ENCODE measurements at places on chromosomes 1 and 21.

DNA sequence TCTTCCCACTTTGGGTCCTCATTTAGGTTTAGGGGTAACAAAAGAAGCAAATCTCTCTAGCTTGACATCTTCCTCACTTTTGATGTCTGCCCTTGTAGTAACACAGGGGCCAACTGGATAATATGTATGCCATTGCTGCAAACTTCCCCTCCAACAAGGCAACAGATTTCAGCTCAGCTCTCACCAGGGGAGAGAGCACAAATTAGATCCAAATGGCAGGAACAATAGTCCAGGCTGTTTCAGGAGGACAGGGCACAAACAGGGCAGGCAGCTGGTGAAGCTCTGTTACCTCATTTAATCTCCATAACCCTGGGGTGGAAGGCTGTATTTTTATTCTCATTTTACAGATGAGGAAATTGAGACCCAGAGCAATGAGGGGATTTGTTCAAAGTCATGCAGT, 4.3 kb upstream of the PIK3R3 start:
- DNase-seq: no peak

GRCh38 chr1:5705751-5706150, 286.5 kb downstream of the NPHP4 start:
- DNase-seq: no peak

DNA sequence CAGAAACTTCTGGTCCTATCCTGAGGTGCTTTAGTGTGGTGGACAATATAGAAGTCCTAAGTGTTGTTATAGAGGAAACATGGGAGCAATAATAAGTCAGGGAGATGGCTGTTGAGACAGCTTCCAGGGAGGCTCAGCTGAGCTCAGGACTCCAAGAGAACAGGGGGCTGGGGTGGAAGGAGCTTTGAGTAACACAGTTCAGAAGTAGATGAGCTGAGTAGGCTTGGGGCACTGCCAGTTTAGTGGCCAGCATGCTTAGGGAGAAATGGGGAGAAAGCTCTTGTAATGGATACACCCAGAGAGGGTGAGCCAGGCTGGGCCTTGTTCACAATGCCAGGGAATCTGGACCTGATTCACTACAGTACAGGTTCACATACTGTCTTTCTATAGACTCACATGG, 201.6 kb downstream of the DAB1 start:
- DNase-seq: no peak

DNA sequence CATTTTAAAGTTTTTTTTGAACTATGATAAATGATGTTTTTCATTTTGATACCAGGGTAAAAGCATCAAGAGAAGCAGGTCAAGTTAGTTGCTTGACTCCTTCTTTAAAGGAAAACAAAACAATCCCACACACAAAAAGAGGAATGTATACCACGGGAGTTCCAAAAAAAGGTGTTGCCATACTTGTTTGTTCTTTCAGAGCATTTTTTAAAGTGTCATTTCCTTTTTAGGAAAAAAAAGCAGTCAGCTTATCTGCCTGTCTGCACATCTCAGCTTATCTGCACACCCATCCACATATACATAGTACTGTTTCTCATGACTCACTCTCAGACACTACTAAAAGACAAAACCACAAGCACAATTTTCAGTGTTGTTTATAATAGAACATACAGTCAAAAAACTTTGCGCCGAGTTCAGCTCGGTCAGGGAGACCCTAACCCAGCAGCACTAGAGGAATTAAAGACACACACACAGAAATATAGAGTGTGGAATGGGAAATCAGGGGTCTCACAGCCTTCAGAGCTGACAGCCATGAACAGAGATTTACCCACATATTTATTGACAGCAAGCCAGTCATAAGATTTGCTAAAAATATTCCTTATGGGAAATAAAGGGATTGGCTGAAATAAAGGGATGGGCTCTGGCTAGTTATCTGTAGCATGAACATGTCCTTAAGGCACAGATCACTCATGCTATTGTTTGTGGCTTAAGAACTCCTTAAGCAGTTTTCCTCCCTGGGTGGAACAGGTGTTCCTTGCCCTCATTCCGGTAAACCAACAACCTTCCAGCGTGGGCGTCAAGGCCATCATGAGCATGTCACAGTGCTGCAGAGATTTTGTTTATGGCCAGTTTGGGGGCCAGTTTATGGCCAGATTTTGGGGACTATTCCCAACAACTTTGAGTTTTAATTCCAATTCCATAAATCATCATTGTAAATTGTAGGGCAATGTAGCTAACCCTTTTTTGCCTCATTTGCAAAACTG, 11.4 kb upstream of the MNDA start:
- no peak for DNase-seq

- DNase-seq: no peak
Observed at GRCh38 chr1:190196020-190196419, 281.6 kb downstream of the BRINP3 start.

- DNase-seq: no peak
Observed at GRCh38 chr1:234906654-234907053, 222.0 kb downstream of the TOMM20 start.

- no peak for DNase-seq
Observed at GRCh38 chr21:26005464-26005863, 165.1 kb downstream of the APP start.

- DNase-seq: no peak
Observed at GRCh38 chr1:185463011-185463410, 146.0 kb upstream of the IVNS1ABP start.

DNA sequence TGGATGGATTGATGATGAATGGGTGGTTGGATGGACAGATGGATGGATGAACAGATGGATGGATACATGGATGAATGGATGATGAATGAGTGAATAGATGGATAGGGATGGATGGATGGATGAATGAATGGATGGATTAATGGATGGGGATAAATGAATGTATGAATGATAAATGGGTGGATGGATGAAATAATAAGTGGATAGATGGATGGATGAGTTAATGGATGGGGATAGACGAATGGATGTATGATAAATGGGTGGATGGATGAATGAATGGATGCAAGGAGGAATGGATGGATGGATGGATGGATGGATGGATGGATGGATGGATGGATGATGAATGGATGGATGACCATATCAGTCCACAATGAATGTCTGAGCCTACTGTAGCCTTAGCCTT, 381.9 kb downstream of the SETD4 start:
- DNase-seq: no peak

- no peak for DNase-seq
Observed at GRCh38 chr1:230349020-230349393, 77.1 kb downstream of the PGBD5 start.

GRCh38 chr1:15625056-15625917, 8.0 kb downstream of the DDI2 start:
- no peak for DNase-seq

- no peak for DNase-seq
Observed at GRCh38 chr1:217524787-217525520, 105.9 kb downstream of the GPATCH2 start.

DNA sequence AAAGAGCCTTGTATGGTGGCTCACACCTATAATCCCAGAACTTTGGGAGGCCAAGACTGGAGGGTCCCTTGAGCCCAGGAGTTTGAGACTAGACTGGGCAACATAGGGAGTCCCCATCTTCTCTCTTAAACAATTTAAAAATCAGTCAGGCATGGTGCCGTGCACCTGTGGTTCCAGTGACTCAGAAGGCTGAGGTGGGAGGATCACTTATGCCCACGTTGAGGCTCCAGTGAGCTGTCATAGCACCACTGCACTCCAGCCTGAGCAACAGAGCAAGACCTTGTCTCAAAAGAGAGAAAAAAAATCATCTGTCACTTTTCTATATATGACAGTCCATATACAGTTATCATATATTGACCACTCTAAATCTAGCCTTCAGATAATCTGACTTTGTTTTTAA, 658.3 kb downstream of the LTN1 start:
- no peak for DNase-seq

DNA sequence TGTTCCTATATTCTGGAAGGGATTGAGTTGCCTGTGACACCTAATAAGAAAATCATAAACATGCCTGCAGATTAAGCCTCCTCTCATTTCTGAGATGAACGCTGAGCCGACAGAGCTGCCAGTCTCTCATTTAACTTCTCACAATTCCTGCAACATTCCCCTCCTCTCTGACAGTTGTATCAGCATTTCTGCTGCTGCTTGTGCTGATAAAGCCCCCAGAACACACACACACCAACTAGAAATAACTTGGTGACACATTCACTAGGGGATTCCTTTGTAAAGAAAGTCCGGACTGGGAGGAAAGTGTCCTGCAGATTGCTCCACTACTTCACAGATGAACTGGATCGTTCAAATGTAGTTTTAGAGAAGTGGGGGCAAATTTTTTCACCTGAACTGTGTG, 437.3 kb downstream of the PLA2G4A start:
- no peak for DNase-seq

- DNase-seq: no peak
Observed at GRCh38 chr1:30371179-30371788, 352.1 kb downstream of the MATN1 start.

DNA sequence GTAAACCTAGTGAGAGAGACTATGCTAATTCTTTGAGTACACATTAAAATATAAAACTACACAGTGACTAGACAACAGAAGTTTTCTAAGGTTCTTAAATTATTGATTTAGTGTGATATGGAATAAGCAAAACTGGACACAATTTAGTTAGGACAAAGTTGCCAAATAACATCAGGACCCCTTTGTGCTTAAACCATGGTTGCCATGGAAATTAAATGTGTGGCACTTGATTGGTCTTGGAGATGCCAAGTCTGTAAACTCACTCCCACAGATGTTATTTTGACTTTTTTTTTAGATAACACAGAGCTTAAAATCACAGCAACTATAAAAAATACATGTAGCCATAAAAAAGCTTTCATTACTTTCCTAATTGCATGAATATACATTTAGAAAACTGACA, 234.6 kb downstream of the BRINP3 start:
- no peak for DNase-seq
